Left renal pelvis (tissue), 4 donors: ENCODE measurements at places on chromosomes 6 and 20. TPM values are rescaled to one million over a fixed set of nuclear protein-coding genes. Genes with fewer than 3 reads are reported as not detected.

PAQR8 gene
- polyA plus RNA-seq, result 33.8 TPM

DEFB126 gene
- not detected for polyA plus RNA-seq

DNA sequence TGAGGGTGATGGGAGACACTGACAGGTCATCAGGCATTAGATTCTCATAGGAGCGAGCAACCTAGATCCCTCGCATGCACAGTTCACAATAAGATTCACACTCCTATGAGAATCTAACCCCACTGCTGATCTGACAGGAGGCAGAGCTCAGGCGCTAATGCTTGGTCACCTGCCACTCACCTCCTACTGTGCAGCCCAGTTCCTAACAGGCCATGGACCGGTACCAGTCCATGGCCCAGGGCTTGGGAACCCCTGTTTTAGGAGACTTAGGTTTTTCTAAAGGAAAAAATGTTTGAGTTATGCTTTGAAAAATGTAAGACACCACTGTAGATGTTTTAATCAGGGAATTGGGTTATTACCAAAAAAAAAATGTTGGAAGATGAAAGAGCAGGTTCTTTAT lies 6.7 kb downstream of the HLA-E start:
- no peak for DNase-seq

PAX1 gene
- polyA plus RNA-seq, result 0.14 TPM

- DNase-seq, result no peak
Measured at GRCh38 chr6:56944661-56945060, 10.2 kb upstream of the BEND6 start.

- no peak for DNase-seq
Measured at GRCh38 chr6:136720045-136720770, 72.1 kb downstream of the MAP3K5 start.

DNA sequence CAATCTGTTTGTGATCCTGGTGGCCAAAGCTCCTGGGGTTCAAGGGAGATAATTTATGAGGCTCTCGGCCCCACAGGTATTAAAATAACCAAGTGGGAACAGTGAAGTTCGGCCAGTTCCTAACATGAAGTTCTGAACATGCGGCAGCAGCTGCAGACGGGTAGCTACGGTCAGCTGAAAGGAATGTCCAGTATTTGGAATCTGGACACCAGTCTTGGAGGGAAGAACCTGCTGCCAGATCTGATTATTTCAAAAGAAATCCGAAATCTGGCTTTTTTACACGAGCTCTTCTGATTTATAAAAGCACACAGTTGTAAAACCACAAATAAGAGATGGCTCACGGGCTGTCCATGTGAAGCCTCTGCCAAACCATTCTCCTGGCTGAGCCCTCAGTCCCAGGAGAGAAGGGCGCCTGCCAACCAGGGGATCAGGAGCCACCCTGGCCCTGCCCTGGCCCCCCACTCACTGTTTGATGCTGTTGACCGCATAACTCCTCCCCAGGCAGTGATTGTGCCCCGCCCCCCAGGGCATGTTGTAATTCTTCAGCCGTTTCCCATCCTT lies 28.2 kb upstream of the KCNB1 start:
- DNase-seq, result no peak

UBE2C gene
- 69.9 TPM for polyA plus RNA-seq

GNRH2 gene
- polyA plus RNA-seq, result not detected

DNA sequence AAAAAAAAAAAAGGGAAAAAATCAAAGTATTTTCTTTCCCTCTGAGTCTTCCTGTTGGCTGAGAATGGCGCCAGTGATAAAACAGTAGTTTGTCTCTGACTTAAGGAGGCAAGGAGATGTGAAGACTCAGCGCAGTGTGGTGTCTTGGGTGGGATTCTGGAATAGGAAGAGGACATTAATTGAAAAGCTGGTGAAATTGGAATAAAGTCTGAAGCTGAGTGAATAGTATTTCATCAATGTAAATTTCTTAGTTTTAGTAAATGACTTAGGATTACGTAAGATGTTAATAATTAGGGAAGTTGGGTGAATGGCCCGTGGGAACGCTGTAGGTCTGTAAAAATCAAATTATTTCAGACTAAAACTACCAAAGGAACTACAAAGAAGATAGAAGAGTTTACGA lies 122.8 kb upstream of the ZNF217 start:
- DNase-seq, result no peak

DNA sequence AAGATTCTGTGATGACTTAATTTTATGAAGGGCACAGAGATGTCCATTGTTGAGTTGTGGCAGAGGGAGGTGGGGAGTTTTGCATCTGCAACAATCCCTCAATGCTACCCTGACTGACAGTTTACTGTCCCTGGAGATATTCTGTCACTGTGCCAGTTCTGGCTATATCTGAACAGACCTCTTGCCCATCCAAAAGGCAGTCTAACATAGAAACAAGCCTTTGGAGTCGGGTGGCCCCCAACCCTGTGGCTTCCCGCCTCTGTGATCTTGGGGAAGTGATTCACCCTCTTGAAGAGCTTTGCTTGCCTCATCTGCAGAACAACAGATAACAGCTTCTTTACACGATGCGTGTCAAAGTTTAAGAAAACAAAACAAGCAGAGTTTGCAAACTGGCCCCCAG lies 3.8 kb upstream of the E2F1 start:
- no peak for DNase-seq
